ENCODE measurements at places on chromosomes 4 and X. TPM values are rescaled to one million over a fixed set of nuclear protein-coding genes. Genes with fewer than 3 reads are reported as not detected.

- DNase-seq: no peak
- no peaks in the 10 kb centered on the region for H3K36me3 ChIP-seq
- H3K27me3 ChIP-seq: no peaks in the 10 kb centered on the region
- no peak overlapping the region for H3K27ac ChIP-seq
- H3K4me1 ChIP-seq: no peaks in the 10 kb centered on the region
Observed at GRCh38 chr4:40206426-40206825, 9.6 kb downstream of the RHOH start.

DNA sequence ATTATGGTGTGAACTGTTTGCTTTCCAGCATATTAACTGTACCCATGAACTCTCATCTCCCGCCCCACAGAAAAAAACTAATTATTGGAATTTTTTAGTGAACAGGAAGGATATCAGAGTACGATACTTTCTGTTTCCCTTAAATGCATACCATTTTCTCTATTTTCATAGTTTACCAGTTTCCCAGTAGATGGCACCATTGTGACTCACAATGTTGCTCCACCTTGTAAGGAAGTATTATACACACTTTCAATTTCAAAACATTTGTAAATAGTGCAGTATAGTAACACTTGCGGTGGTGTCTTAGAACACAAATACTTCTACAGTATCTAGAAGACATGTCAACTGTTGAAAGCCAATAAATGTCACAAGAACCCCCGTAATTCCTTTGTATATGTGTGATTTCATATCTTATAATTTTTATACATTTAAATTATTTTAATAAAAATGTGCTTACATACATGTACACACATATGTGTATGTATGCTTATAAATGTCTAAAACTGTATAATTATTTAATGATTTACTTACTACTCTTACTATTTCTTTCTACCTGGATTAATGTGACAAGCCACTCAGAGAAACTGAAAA is 167.3 kb downstream of the SLIT2 start:
- H3K27ac ChIP-seq: no peak overlapping the region
- H3K4me3 ChIP-seq: no peak overlapping the region
- H3K36me3 ChIP-seq: no peaks in the 10 kb centered on the region
- no peaks in the 10 kb centered on the region for H3K4me1 ChIP-seq
- DNase-seq: no peak

BEX1 gene
- total RNA-seq: not detected

GRCh38 chr4:78975865-78976264 is 36.6 kb upstream of the PAQR3 start:
- H3K27me3 ChIP-seq: no peaks in the 10 kb centered on the region
- DNase-seq: no peak
- no peak overlapping the region for H3K4me3 ChIP-seq
- H3K27ac ChIP-seq: no peak overlapping the region
- no peaks in the 10 kb centered on the region for H3K36me3 ChIP-seq
- H3K4me1 ChIP-seq: no peaks in the 10 kb centered on the region

DNA sequence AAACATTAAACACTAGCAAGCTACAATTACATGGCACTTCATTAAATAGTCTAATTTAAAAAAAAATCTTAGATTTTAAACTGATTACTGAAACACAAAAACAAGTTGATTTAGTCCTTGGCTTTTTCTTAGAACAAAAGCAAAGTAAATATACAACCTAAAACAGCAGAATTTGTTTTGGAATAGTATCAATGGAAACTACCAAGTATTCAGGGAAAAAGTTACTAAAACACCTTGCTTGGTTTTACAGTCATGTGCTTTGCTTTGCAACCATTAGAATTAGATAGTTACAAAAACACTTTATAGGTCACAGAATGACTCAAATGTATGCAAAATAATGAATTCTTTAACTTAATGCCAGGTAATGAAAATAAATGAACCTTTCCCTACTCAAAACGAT is 105.3 kb downstream of the CNOT6L start:
- DNase-seq: no peak
- H3K27ac ChIP-seq: no peak overlapping the region
- peaks cover 3% of the 10 kb centered on the region for H3K4me1 ChIP-seq
- H3K4me3 ChIP-seq: no peak overlapping the region
- H3K27me3 ChIP-seq: no peaks in the 10 kb centered on the region
- H3K36me3 ChIP-seq: no peaks in the 10 kb centered on the region

MOSPD2 gene
- total RNA-seq: 11.0 TPM

DNA sequence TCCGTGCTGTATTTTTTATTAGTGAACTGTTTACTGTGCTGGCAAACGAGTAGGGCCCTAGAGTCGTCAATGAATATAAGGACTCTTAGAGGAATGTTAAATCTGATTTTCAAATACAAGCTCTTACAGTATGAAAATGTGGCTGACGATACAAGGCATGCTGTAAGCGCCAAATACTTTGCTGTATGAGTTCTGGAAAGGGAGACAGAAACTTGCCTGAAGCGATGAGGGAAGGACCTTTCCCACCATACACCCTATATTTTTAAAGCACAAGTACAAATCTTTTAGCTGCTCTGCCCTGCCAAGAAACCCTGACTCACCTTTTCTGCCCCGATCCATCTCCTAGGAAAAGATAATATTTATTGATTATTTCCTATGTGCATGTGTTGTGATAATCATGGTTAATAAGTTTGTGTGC is 15.7 kb upstream of the RUFY3 start:
- H3K4me3 ChIP-seq: peak overlapping the region; percentile 72
- peak overlapping the region; percentile 95 for H3K27ac ChIP-seq
- DNase-seq: no peak
- H3K4me1 ChIP-seq: peaks cover 24% of the 10 kb centered on the region

ITIH6 gene
- total RNA-seq: not detected

- peak overlapping the region; percentile 10 for H3K4me3 ChIP-seq
- no peaks in the 10 kb centered on the region for H3K27me3 ChIP-seq
Observed at GRCh38 chrX:115583496-115584004, 22.6 kb downstream of the PLS3 start.

- no peak overlapping the region for H3K27ac ChIP-seq
- peaks cover 23% of the 10 kb centered on the region for H3K4me1 ChIP-seq
- no peak for DNase-seq
- no peaks in the 10 kb centered on the region for H3K27me3 ChIP-seq
- peaks cover 62% of the 10 kb centered on the region for H3K36me3 ChIP-seq
Observed at GRCh38 chr4:3217771-3218170, 31.2 kb upstream of the MSANTD1 start.

DIPK2B gene
- total RNA-seq: 10.1 TPM

DNA sequence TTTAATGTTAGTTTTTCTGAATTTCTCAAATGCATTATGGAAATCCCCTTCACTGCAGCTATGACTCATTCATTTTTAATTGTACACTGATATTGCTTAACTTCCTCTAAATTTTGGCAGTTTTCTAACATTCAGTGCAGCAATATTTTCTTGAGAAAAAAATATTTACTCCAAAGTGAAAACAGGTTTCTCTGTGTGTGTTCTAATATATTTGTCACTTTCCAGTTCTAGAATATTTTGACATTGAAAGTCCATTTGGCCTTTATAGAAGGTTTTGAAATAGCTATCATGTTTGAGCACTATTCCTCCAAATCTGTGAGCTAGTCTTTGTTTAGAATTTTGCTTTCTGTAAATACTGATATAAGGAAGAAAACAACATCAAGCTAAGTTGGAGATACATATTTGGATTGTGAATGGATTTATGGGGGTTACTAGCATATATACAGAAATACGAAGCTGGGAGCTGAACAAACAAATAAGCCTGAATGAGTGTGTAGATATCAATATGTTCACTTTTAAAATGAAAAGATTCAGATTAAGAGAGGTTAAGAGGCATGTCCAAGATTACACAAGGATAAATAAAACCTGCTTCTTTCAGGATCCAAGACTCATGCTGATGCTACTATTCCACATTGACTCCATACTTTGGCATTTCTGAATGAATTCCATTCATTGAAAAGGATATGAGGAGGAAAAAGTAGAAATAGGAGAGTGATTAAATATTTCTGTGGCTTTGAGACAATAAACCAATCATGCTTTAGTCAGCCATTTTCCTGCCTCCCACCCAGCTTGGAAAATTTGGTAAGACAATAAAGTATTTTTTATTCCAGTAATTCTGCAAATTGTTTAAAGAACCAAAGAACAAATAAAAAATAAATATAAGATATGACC is 57.3 kb upstream of the SLIT2 start:
- DNase-seq: no peak
- no peak overlapping the region for H3K4me3 ChIP-seq
- no peaks in the 10 kb centered on the region for H3K4me1 ChIP-seq
- no peaks in the 10 kb centered on the region for H3K27me3 ChIP-seq
- H3K27ac ChIP-seq: peak overlapping the region; percentile 38
- H3K36me3 ChIP-seq: no peaks in the 10 kb centered on the region

SPATA18 gene
- total RNA-seq: 1.5 TPM

REPS2 gene
- 8.8 TPM for total RNA-seq

GATA1 gene
- not detected for total RNA-seq

CLIC2 gene
- total RNA-seq: 8.9 TPM

HSFX4 gene
- total RNA-seq: not detected

PABPC5 gene
- total RNA-seq: 0.51 TPM

- H3K4me1 ChIP-seq: peaks cover 15% of the 10 kb centered on the region
- H3K27me3 ChIP-seq: no peaks in the 10 kb centered on the region
- no peak for DNase-seq
- no peak overlapping the region for H3K4me3 ChIP-seq
Observed at GRCh38 chr4:37873386-37873785, 17.5 kb upstream of the TBC1D1 start.

HPSE gene
- 0.24 TPM for total RNA-seq

MAGEA9B gene
- total RNA-seq: not detected

DNA sequence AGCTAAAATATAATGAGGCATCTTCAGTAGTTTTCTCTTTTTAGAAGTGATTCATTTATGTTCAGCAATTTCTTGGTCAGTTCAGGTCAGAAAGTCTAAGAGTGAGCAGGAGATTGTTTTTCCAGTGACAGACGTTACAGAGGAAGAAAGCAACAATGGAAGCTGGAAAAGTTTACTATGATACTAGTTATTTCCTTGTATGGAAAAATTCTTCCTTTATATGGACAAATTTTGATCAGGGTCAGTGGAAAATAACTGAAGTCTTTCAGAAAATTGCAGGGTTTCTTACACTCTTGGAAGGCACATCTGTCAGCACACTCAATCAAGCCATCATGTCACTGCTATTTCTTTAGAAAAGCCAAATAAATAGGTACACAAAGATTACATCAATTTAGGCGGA is 1120.7 kb downstream of the FAT4 start:
- no peaks in the 10 kb centered on the region for H3K36me3 ChIP-seq
- no peak overlapping the region for H3K27ac ChIP-seq

PFKFB1 gene
- 9.3 TPM for total RNA-seq

COPS4 gene
- 67.9 TPM for total RNA-seq

ARHGAP4 gene
- 10.7 TPM for total RNA-seq

PNCK gene
- 0.98 TPM for total RNA-seq

GRCh38 chrX:79078114-79078513 is 66.4 kb upstream of the GPR174 start:
- no peaks in the 10 kb centered on the region for H3K4me1 ChIP-seq
- H3K36me3 ChIP-seq: no peaks in the 10 kb centered on the region
- H3K4me3 ChIP-seq: no peak overlapping the region
- no peaks in the 10 kb centered on the region for H3K27me3 ChIP-seq
- DNase-seq: no peak

DNA sequence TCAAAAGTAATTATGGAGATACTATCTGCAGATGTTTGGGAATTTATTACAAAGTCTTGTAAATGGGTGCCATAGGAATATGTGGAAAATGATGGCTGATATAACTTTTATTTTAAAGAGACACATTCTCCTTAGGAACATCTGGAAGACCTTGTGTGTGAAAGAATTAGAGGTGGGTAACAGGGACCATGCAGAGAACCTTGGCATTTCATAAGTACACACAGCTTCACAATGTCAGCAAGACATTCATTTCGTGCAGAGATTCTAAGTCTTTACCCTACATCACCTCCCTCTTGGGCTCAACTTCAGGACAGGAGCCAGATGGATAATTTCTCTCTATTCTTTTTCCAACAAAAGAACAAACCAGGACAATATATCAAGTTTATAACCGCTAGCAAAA is 458.1 kb upstream of the INTU start:
- H3K27ac ChIP-seq: no peak overlapping the region
- no peaks in the 10 kb centered on the region for H3K27me3 ChIP-seq
- no peak for DNase-seq
- no peaks in the 10 kb centered on the region for H3K36me3 ChIP-seq

KLHL4 gene
- total RNA-seq: 0.25 TPM

GRCh38 chr4:24840362-24840761 is 45.0 kb downstream of the SOD3 start:
- DNase-seq: no peak
- no peaks in the 10 kb centered on the region for H3K4me1 ChIP-seq
- no peak overlapping the region for H3K4me3 ChIP-seq
- H3K27ac ChIP-seq: no peak overlapping the region

RGN gene
- total RNA-seq: 1.4 TPM

SNCA gene
- total RNA-seq: 1.1 TPM

DNA sequence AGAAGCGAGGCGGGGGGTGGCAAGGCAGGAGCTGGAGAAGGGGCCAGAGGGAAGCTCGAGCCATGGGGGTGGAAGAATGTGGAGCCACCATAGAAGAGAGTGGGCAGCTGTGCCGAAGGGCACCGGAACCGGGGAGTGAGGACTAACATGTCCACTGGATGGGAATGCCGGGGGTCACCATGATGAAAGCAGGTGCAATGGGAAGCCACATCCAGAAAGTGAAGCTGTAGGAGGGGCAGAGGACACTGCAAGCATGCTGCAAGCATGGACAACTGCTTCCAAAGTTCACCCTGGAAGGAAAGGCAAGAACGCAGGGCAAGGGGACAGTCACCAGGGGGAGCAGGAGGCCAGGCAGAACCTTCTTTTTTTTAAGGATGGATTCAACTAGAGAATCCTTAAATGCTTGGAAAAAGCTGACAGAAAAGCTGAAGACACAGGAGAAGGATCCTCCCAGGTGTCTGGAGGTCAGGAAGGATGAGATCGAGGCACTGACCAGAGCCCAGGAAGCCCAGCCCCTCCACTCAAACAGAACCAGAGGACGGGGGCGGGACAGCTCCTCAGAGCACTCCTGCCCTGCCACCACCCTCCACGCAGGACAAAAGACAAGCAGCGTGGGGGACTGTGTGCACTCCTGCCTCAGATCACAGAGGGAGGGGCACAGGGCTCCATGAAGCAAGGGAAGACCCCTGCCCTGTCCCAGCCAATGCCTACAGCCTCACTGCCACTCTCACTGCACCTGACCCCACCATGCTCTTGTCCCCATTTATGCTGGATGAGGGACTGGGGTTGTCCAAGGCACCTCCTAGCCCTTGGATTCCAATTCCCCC is 169.2 kb downstream of the AFAP1 start:
- H3K27me3 ChIP-seq: no peaks in the 10 kb centered on the region
- H3K27ac ChIP-seq: no peak overlapping the region
- DNase-seq: no peak
- H3K4me1 ChIP-seq: no peaks in the 10 kb centered on the region

SERTM2 gene
- total RNA-seq: not detected

DNA sequence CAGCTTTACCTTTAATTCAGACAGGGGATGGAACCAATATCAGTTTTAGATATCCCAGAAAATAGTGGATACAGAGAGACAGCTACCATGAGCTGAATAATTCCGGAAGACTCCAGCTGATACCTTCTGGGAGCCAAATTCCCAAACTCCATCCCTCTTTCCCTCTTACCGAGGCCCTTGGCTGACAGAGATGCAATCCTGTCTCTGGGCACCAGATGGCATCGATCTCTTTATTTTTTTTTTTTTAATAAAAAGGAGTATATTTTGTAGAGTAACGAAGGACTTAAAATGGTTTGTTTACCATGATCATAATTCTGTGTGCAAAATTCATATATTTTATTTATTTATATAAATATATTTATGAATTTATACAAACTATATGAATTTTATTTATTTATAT is 31.0 kb downstream of the RAB40A start:
- no peak overlapping the region for H3K27ac ChIP-seq
- H3K27me3 ChIP-seq: no peaks in the 10 kb centered on the region
- no peaks in the 10 kb centered on the region for H3K4me1 ChIP-seq
- no peak for DNase-seq
- H3K36me3 ChIP-seq: no peaks in the 10 kb centered on the region
- H3K4me3 ChIP-seq: no peak overlapping the region
